H4 (cell line): ENCODE measurements at places on chromosomes 5 and 9.
A peak's percentile ranks its signal among the peaks of the same experiment; 100 is the strongest.

DNA sequence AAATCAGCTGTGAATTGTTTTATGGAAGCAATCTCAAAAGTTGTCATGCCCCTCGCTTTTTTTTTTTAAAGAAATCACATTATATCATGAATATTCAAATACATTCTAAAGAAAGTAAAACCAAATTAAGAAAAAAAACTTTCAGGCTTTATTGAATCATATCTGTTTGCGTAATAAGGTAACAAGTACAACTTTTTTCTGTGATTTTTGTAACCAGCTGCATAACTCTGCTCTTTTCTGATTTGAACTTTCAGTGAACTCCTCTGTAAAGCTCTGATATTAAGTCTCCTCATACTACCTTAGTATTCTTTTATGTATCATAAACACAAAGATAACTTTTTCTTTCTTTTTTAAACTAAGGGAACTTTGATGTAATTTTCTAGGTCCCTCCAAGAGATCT, 65.3 kb downstream of the CWC27 start:
- no peak for DNase-seq

DNA sequence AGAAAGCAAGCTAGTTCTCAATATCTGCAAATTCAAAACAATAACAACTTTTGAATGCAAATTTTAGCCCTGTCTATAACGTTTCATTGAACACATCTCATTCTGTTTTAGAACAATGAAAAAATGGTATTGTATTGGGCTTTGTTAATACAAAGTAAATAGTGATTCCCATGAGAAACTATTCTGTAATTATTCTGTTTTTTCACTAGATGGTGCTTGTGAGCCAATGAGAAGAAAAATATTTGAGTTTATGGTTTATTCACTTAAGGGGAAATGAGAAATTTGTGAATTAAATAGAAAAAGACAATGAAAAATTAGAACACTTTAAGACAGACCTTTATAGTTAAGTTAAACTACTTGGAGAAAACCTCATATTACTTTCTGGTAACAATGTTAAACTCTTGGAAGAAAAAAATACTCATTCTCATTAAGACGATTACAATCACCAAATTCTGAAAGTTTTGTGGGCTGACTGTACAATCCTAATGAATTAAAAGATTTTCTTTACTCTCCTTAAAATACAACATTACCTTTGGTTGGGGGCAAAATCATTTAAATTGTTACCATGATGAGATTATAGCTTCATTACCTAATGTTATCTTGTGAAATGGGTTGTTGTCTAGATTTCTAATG, 127.0 kb downstream of the NNT start:
- DNase-seq = peak; percentile 24

- DNase-seq = no peak
These were observed 521.9 kb downstream of the BNC2 start for GRCh38 chr9:16348531-16348930.

GRCh38 chr5:76641514-76642120, 18.4 kb upstream of the F2RL2 start:
- peak; percentile 47 for DNase-seq

DNA sequence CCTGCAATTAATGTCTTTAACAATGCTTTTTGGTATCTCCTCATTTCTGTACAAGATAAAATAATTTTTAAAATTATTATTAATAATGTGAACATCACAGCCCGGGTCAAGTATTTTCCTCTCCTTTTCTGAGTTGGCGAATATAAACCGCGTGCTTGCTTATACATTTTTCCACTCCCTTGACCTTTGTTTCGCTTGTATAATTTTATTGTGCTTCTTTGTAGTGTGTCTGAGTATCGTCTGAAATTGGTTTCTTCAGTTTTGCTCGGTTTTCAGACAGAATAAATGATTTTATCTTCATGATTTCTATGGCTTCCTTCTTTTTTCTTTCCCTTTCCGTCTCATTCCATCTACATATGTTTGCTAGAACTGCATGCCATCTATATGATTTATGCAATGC, 448.5 kb downstream of the MAT2B start:
- no peak for DNase-seq
